ENCODE measurements at places on chromosomes 11 and 22.
A peak's percentile ranks its signal among the peaks of the same experiment; 100 is the strongest.

- no peak for DNase-seq
Measured at GRCh38 chr11:35764417-35764816, 101.8 kb downstream of the TRIM44 start.

GRCh38 chr11:116932181-116932580 lies 94.8 kb upstream of the APOA1 start:
- DNase-seq, result no peak

- no peak for DNase-seq
Measured at GRCh38 chr11:101870510-101870909, 44.3 kb upstream of the CEP126 start.

DNA sequence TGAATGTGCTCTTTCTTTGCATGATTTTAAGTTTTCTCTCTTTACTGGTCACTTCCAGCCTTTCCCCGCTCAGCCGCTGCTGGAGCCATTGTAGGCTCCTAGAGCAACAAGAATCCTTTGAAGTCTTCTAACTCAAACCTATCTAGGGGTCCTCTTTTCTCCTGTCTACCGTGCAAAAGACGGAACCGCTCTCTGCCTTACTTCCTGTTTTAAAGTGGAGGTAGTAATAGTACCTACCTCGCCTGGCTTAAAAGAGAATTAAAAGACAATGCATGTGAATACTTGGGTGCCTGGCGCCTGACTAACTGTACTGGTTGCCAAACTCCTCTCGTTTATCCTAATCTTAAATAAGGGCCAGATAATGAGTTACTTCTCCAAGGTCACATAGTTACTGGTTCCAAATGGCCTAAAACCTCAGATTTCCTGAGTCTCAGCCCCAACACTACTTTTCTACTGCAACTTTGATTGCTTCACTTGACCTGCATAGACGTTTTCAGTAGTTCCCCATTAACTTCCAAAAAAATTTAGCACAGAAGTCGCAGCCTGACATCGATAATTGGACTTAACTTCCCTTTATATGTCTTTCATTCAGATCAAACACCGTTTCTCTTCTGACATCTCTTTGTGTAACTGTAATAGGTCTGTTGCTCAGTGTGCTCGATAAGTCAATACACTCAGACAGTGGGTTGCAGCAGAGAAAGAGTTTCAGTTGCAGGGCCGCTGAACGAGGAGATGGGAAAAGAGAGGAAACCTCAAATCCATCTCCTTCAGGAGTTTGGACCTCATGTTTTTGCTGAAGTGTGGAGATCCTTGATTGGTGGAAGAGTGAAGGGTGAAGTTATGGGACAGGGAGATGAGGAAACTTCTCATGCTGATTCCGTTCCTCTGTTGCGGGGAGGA lies 891 bp downstream of the SAMM50 start:
- DNase-seq, result no peak

GRCh38 chr11:105000797-105001196 lies 22.2 kb downstream of the CASP5 start:
- no peak for DNase-seq

GRCh38 chr11:45726493-45727054 lies 61.2 kb upstream of the CHST1 start:
- no peak for DNase-seq

DNA sequence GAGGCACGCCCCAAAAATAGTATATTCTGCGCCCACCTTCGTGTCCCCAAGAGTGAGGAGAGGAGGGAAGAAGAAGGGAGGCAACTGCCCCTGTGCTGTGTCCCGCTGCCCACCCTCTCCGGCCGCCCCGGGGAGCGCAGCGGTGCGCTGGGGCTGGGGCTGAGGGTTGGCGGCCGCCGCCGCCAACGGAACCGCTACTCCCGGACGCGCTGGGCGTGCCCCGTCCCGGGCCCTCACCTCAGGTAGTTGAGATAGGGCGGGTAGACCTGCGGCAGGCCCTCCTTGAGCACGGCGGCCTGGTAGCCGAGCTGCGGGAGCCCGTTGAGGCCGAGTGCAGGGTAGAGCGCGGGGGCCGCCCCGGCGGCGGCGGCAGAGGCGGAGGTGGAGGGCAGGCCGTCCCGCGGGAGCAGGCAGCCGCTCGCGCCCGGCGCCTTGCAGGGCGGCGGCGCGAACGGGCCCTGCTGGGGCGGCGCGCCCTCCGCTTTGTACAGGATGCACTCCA lies 2.4 kb downstream of the PGR start:
- peak; percentile 50 for DNase-seq

DNA sequence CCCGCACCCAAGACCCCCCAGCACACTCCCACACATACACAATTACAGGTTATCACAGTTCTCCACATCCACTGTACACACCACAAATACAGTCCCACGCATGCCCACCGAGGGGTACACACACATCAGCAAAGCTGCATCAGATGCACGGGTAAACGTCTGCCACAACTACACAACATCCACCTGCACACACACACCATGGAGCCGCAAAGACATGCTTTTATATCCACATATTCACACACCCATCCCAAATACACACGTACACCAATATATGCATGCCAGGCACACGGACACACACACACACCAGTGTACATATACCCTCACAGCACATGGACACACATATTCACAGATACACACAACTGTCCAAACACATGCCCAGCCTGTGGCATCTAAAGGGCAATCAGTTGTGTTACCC lies 5.4 kb upstream of the KCNJ4 start:
- no peak for DNase-seq
